ENCODE measurements at places on chromosomes 2 and 18. TPM values are rescaled to one million over a fixed set of nuclear protein-coding genes. Genes with fewer than 3 reads are reported as not detected.

Gene LPIN1
- polyA plus RNA-seq, result 10.9 TPM

Gene CCNT2
- 46.9 TPM for polyA plus RNA-seq

Gene IL36RN
- not detected for polyA plus RNA-seq

Gene CD8A
- polyA plus RNA-seq, result 2.1 TPM

Gene ARHGAP28
- 13.7 TPM for polyA plus RNA-seq

Gene CFAP53
- polyA plus RNA-seq, result 0.91 TPM
